Cortex of kidney (tissue), 1 donor: ENCODE measurements at places on chromosomes 13 and 19.

GRCh38 chr13:113763254-113763653, 4.2 kb downstream of the TMEM255B start:
- DNase-seq, result no peak

GRCh38 chr19:13861392-13861713, 15.6 kb upstream of the NANOS3 start:
- no peak for DNase-seq

- no peak for DNase-seq
These were observed 50.8 kb downstream of the LATS2 start for GRCh38 chr13:21010621-21011020.

DNA sequence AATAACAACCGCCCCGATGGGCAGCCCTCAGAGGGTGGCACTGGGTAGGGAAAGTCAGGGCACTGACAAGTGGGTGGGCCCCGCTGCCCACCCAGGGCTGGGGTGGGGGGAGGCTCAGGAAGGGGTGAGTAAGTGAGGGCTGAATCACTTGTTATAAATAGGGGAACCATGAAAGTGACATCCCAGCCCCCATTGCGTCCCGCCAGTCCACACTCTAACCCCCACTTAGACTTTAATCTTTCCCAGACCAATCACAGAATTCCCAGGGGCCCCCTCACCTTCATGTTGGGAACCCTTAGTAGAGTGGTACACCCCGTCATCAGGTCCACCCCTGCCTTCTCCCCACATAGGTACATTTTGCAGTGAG, 37.0 kb upstream of the NANOS3 start:
- DNase-seq, result no peak

DNA sequence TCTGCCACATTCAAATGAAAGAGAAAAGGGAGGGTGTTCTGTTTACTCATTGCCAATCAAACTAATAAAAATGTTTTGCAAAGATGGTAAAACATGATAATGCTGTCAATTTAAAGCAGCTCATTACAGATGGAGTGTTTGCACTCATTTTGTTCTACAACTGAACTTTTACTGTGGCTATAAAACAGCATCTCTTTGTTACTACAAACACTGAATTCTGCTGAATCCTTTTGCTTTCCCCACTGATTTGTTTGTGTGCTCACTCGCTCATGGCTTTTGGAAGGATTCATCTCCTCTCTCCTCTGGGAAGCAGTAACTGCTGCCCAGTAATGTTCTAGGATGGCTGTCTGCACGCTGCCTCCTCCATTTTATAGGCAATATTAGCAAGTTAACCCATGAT, 434.5 kb downstream of the PCDH9 start:
- DNase-seq, result no peak

GRCh38 chr19:51096473-51097165, 11.6 kb downstream of the CTU1 start:
- DNase-seq, result no peak

DNA sequence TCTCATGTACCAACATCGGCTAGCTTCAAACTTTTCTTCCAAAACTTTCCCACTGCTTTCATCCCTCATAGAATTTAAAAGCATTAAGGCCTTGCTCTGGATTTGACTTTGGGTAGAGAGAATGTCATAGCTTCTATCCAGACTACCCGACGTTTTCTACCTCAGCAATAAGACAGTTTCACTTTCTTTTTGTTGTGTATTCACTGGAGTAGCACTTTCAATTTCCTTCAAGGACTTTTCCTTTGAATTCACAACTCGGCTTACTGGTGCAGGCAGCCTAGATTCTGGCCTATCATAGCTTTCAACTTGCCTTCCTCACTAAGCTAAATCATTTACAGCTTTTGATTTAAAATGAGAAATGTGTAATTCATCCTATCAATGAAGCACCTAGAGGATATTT, 420.4 kb upstream of the GPC6 start:
- DNase-seq, result no peak

GRCh38 chr13:108120302-108120701, 95.0 kb downstream of the LIG4 start:
- no peak for DNase-seq

DNA sequence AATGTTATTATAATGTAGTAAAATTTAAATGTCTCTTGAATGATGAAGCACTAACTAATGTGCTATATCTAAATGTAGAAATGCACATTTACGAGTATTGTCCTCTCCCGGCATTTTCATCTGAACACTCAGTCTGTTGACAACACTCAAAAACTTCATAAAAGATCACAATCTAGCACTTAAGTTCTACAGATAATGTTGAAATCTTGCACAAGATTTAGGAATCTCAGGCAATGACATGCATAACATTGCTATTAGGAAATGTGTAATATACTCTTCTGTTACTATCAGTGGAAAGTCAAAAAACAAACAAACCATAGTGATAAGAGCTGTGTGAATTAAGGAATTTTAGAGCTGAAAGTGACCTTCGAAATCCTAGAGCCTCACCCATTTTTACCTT, 37.5 kb upstream of the XPO4 start:
- no peak for DNase-seq

- DNase-seq, result no peak
These were observed 6.3 kb downstream of the C19orf12 start for GRCh38 chr19:29708554-29709439.

- no peak for DNase-seq
These were observed 51.1 kb downstream of the MLLT1 start for GRCh38 chr19:6228551-6229215.

DNA sequence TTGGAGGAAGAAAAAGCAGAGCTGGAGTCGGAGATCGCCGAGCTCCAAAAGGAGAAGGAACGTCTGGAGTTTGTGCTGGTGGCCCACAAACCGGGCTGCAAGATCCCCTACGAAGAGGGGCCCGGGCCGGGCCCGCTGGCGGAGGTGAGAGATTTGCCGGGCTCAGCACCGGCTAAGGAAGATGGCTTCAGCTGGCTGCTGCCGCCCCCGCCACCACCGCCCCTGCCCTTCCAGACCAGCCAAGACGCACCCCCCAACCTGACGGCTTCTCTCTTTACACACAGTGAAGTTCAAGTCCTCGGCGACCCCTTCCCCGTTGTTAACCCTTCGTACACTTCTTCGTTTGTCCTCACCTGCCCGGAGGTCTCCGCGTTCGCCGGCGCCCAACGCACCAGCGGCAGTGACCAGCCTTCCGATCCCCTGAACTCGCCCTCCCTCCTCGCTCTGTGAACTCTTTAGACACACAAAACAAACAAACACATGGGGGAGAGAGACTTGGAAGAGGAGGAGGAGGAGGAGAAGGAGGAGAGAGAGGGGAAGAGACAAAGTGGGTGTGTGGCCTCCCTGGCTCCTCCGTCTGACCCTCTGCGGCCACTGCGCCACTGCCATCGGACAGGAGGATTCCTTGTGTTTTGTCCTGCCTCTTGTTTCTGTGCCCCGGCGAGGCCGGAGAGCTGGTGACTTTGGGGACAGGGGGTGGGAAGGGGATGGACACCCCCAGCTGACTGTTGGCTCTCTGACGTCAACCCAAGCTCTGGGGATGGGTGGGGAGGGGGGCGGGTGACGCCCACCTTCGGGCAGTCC, 5.0 kb downstream of the FOSB start:
- no peak for DNase-seq

- DNase-seq, result no peak
These were observed 20.2 kb downstream of the NAXD start for GRCh38 chr13:110635405-110636002.

- no peak for DNase-seq
These were observed 65.4 kb downstream of the KCTD12 start for GRCh38 chr13:76820759-76821158.

DNA sequence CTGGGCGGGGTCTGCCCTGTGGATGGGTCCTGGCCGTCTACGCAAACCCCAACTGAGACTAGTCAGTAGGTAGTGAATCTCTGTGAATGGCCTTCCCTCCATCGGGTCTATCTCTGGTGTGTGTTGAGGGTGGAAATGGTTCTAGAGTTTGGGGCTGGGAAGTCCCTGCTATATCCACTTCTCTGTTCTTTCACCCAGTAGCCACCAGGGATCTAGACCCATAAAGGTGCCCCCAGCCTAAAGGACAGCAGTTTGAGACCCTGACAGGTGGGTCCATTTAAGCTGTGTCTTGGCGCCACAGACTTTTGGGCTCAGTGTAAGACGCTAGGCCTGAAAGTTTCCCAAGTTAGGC, 57.7 kb downstream of the ZNF568 start:
- DNase-seq, result no peak

GRCh38 chr13:53405616-53406015, 377.0 kb downstream of the OLFM4 start:
- DNase-seq, result no peak

- DNase-seq, result no peak
These were observed 46.4 kb downstream of the PEX11G start for GRCh38 chr19:7442423-7442822.
